Tibial artery (tissue), 4 donors: ENCODE measurements at places on chromosomes 3 and 15.
A peak's percentile ranks its signal among the peaks of the same experiment; 100 is the strongest.

- DNase-seq, result no peak
Measured at GRCh38 chr3:157373783-157374182, 62.9 kb upstream of the PTX3 start.

- no peak for DNase-seq
Measured at GRCh38 chr3:40915346-40915865, 283.9 kb upstream of the CTNNB1 start.

GRCh38 chr3:106438887-106439286 is 570.1 kb upstream of the CBLB start:
- DNase-seq, result no peak

DNA sequence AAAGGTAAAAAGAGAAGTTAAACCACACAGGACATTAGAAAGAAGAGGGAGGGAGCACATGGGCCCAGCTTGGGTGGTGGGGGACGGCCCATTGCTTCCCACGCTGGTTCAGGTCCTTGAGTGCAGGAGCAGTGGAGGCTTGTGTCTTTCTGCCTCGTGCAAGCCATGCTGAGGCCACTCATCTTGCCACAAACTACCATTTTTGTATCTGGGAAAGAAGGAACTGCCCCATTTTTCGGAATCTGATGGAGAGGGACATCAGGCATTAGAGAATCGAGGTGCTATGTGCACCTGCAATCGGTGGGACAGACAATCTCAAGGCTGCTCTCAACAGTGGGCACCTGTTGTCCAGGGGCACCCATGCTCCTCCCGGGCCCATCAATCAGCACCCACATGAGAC is 234.5 kb downstream of the KLF13 start:
- DNase-seq, result no peak

GRCh38 chr3:140863580-140864009 is 78.0 kb upstream of the SLC25A36 start:
- no peak for DNase-seq

- peak; percentile 42 for DNase-seq
Measured at GRCh38 chr3:8621872-8622271, 22.7 kb downstream of the SSUH2 start.

DNA sequence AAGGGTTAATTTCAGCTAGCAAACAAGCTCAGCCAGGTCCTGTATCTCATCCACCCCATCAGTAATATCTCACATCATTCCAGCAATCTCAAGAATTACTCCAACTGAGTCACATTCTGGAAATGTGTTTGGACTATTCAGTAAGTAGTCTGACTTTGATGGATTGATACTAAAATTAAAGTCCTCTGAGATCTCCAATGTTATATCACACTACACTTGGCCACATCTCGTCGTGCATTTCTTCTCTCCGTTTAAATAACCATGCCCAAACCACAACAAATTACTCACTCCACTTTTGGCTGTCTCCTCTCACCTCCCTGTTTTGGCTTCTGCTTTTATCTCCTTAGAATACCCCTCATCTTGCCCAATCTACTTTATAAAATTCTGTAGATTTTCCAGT is 292.2 kb downstream of the PYDC2 start:
- no peak for DNase-seq

- DNase-seq, result no peak
Measured at GRCh38 chr15:56261854-56262509, 18.3 kb upstream of the RFX7 start.

DNA sequence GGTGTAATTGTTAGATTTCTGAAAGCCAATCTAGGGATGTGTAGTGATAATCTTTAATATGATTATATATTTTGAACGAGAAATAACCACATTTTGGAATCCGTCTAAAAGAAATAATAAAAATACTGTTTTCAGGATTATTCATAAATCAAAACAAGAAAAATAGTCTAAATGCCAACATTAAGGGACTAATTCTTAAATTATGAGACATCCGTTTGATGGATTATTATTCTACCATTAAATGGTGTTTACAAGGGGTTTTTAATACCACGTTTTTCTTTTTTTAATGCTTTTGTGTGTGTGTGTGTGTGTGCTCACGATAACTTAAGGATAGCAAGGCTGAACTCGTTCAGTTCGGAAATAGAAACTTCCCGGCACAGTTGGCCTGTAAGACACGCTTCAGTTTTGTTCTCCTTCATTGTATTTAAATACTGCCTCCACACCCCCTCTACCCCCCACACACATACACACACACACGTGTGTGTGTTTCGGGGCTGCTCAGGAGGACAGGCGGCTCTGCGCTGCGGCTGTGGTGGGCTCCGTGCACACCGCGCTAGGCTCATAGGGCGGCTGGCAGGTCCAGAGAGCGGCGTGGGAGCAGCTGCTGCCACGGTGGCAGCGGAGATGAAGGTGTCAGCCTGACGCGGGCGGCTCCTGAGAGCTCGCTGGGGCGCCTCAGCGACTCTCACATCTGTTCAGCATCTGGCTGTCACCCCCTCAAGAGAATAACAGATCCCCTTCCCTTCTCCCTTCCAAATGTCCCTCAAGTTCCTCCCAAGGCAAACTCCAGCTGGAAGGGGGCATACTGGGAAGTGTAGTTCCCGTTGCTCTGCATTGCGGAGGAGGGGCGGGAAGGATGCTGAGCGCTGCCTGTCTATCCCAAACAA is 23.0 kb upstream of the ANP32A start:
- DNase-seq, result no peak
